Muscle of arm (tissue), 14 donors: ENCODE measurements at places on chromosomes 2 and 18. TPM values are rescaled to one million over a fixed set of nuclear protein-coding genes. Genes with fewer than 3 reads are reported as not detected.

- DNase-seq = peak; percentile 3
Measured at GRCh38 chr2:230457073-230457768, 41.2 kb downstream of the SP100 start.

DNA sequence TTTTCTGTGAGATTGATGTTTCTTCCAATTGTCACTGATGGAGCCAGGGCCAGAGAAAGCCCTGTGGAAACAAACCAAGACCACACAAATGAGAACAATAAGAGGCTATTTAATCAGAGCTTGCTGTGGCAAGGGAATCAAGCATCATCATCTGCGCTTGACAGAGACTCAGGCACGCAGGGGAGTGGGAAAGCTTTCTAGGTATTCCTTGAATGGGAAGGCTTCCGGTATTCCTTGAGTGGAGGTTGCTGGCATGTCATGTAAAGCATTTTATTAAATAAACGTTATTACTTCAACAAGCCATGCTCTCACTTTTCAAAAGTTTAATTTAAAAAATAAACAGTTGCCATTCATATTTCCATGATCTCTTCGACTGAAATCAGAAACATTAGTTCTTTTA lies 194.6 kb upstream of the SYT4 start:
- DNase-seq = no peak

DNA sequence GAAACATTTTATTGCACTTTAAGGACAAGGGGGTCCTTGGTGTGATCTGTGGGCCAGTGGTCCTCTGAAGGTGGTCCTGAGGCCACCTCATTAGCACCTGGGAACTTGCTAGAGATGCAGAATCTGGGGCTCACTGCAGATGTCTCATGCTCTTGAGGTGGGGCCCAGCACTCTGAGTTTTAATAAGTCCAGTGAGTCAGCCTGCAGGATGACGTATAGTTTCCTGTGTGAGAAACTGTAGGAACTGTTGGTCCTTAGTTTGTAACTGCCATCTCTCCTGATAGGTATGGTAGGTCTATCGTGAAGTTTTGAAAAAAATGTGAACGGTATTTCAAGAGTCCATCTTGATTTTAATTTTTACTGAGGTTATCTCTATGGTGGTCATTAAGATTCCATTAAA lies 2.8 kb downstream of the TRPM8 start:
- no peak for DNase-seq

- DNase-seq = no peak
Measured at GRCh38 chr18:10792181-10792580, 266.4 kb downstream of the NAPG start.

Gene INO80D
- polyA plus RNA-seq = 9.7 TPM

GRCh38 chr2:23589220-23589647 lies 204.3 kb downstream of the KLHL29 start:
- DNase-seq = no peak

Gene RSAD2
- polyA plus RNA-seq = 3.2 TPM

DNA sequence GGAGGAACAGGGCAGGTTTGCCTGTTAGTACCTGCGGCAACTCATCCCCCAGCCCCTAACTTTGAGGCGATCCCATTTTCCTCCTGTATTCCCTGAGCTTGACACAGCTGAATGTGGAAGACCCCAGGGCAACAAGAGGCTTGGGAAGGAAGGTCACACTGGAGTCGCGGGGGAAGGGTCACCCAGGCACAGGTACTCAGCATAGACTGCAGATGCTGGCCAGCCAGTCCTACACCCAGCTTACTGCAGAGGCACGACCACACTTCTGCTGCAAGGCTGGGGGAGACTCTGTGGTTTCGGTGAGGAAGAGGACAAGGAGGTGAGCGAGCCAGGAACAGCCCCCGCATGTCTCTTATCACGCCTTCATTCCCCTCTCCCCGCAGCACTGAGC lies 91.5 kb downstream of the MALT1 start:
- no peak for DNase-seq

- no peak for DNase-seq
Measured at GRCh38 chr2:169672406-169672805, 21.8 kb downstream of the CFAP210 start.

GRCh38 chr2:55954306-55955035 lies 30.9 kb upstream of the EFEMP1 start:
- no peak for DNase-seq

DNA sequence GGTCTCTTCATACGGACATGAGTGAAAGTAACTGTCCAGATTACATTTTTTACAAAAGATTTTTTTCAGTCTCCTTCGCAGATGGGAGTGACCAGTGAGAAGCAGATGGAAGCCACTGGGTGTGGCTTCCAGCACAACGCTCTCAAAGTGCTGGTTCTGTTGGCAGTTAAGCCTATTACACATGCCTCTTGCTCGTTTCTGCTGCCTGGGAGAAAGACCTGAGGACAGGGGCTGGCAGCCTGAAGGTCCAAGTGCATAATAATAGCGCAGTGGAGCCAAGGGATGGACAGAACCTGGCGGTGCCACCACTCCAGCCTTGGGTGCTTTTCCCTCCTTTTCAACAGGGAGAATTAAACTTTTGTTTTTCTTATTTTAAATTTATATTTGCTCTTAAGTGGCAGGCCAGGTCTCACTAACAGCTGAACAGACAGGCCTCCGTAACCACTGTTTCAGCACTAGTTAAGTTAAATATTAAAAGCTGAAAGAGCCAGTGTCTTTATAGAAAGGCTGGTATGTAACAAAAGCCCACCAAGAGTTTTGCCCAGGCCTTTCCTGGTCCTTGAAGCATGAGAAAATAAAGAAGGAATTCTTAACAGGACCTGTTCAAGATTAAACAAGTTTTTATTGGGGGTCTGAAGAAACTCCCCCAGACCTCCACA lies 1.2 kb upstream of the SKA1 start:
- DNase-seq = no peak

Gene GALNT13
- 0.48 TPM for polyA plus RNA-seq

Gene INPP5D
- polyA plus RNA-seq = 5.5 TPM

GRCh38 chr2:3242747-3243369 lies 134.8 kb downstream of the EIPR1 start:
- DNase-seq = peak; percentile 32

DNA sequence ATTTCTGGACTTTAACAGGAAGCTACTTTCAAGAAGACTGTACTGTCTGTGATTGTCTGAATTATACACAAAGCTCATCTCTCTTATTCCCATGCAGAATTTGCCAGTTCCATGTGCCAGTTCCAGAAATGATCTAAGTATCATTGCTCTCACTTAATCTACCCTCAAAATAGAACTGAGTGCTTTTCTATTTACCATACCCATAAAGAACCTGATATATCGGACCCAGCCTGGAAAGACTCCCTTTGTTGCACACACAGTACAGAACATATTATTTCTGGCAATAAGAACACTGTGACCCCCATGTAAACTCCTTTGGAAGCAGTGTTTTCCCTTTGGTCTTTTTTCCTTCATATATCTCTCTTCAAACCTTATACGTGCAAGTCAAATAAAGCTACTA lies 102.3 kb upstream of the TTN start:
- DNase-seq = no peak

Gene WDR54
- polyA plus RNA-seq = not detected

DNA sequence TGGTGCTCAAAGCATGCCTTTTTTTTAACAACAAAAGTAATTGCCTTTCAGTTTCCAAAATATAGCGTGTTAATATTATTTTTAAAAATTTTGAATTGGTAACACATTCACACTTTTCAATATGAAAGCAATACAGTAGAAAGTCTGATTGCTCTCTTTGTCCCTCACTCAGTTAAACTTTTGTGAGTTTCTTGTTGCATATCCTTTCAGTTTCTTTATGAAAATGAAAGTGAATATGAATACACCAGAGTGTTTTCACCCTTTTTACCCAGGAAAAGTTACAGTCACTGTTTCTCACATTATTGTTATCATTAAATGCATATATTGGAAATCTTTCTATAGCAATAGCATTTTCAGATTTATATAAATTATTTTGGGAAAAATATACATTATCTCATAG lies 377.4 kb upstream of the CRIM1 start:
- no peak for DNase-seq

- peak; percentile 47 for DNase-seq
Measured at GRCh38 chr2:236571145-236571544, 1.5 kb downstream of the ACKR3 start.
